ENCODE measurements at places on chromosomes 16 and 17.

DNA sequence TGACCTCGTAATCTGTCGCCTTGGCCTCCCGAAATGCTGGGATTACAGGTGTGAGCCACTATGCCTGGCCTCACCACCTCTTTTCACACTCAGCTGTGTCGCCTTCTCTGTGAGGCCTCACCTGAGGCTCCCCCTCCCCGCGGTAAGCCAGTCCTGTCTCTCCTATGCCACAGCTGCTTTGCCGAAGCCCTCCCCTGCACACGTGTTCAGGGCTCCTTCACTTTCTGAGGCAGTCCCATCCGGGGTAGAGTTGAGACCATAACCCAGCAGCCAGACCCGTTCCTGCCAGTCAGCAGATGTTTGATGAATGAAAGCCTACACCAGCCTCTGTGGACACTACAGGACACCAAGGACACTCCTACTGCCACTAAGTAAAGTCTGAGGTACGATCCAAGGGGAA is 10.6 kb downstream of the USP7 start:
- DNase-seq, result no peak

- DNase-seq, result no peak
Observed at GRCh38 chr17:71505200-71505599, 615.6 kb upstream of the SOX9 start.

- no peak for DNase-seq
Observed at GRCh38 chr17:633641-634101, 81.0 kb downstream of the VPS53 start.

DNA sequence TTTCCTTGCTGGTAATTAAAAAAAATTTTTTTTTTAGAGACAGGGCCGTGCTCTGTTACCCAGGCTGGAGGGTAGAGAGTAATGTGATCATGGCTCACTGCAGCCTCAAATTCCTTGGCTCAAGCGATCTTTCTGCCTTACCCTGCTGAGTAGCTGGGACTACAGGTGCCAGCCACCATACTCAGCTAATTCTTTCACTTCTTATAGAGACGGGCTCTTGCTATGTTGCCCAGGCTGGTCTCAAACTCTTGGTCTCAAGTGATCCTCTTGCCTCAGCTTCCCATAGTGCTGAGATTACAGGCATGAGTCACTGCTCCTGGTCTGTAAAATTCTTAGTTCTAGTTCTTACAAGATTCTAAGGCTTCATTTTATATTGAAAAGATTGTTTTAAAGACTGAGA is 11.1 kb downstream of the SMIM36 start:
- DNase-seq, result no peak

GRCh38 chr17:35981908-35982330 is 622 bp upstream of the CCL16 start:
- DNase-seq, result no peak

DNA sequence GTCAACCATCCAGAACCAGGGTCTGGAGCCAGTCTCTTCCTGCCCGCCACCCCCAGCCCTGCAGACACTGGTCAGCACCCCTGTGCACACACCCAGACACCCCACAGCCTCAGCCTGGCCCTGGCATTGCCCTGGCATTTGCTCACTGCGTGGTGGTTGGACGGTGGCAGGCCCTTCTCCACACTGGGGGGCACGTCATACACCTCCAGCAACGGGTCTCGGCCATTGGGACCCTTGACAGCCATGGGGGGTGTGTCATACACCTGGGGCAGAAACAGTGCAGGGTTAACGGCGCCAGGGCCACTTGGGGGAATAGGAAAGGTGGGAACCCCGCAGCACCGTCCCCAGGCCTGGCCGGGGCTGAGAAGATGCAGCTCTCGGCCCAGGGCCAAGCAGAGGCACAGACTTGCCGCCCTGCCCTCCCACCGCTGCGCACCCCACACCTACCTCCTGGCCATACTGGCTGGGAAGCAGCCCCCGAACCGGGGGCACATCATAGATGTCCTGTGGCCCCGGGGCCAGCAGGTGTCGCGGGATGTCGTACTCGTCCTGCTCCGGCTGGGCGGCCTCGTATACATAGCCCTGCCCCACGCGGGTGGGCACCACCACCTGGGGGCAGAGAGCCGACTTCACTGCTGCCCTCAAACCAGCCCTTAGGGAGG is 14.6 kb downstream of the BCAR1 start:
- no peak for DNase-seq
